ENCODE measurements at places on chromosomes 16 and 17.

GRCh38 chr16:8585857-8586256, 4.5 kb downstream of the TMEM114 start:
- DNase-seq = no peak

- DNase-seq = no peak
Measured at GRCh38 chr16:89552913-89553312, 7.6 kb upstream of the RPL13 start.

DNA sequence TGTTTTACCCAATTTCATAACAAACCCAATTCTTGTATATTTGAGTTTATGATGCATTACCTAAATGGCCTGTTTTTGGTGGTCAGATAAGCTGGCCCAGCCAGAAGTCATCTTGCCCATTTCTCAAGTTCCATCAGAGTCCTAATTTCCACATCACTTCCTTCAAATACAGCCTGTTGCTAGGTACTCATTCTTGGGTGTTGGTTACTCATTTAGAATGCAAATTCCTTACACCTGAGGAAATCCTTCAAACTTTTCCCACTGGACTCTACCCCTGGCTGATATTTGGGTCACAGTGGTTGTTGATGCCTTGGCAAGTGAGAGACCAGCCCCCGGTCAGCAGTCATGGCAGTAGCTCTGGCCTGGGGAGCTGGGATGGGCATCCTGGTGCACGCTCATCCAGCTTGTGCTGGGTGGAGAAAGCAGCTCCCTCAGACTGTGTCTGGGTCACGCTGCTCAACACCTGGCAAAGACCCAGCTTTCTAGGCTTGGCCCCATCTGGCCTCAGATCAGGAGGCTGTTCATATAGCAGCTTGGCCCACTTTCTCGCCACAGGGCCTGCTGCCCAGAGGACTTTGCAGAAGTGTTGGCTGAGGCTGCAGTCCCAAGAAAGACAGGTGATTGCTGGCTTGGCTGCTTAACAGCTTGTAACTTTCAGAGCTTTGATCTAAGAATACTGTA, 25.8 kb downstream of the WSB1 start:
- peak; percentile 28 for DNase-seq

DNA sequence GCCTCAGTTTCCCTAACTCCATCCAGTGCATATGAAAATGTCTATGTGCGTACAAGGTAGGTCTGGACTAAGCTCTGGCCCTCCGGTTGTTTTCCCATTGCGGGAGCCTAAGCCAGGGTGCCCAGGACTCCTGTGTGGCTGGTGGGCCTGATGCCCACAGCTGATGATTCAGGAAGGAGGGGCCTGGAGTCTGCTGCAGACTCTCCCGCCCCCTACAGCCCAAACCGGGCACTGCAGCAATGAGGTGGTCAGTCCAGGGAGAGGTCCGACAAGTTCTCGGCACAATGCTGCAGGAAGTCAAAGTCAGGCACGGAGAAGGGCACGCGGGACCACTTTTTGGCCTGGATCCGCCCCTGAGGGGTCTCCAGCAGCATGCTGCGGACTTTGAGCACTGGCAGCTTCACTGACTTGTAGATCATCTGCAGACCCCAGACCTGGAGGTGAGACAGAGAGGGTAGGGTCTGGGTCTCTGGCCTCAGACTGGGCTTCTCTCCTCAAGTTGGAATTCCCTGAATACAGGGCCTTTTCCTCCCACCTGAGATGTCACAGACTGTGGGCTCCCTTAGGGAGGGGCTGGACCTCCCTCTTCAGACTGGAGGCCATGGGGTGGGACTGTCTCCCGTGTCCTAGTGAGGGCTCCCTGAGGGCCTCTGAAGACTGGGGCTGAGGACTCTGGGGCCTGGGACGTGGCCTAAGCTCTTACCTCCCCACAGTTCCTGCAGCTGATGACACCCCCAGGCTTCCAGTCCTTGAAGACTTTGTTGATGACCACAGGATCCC, 3.4 kb upstream of the ZNF385C start:
- no peak for DNase-seq

DNA sequence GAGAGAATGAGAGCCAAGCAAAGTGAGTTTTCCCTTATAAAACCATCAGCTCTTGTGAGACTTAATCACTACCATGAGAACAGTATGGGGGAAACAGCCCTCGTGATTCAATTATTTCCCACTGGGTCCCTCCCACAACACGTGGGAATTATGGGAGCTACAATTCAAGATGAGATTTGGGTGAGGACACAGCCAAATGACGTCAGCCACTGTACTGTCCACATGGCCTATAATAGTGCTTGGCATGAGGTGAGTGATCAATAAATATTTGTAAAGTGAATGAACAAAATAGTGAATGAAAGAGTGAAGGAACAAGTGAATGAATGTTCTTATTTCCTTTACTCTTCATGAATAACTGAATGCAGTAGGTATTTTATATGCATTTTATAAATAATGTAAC, 199.1 kb upstream of the GOT2 start:
- DNase-seq = no peak
